ENCODE measurements at places on chromosomes 2 and 18.

DNA sequence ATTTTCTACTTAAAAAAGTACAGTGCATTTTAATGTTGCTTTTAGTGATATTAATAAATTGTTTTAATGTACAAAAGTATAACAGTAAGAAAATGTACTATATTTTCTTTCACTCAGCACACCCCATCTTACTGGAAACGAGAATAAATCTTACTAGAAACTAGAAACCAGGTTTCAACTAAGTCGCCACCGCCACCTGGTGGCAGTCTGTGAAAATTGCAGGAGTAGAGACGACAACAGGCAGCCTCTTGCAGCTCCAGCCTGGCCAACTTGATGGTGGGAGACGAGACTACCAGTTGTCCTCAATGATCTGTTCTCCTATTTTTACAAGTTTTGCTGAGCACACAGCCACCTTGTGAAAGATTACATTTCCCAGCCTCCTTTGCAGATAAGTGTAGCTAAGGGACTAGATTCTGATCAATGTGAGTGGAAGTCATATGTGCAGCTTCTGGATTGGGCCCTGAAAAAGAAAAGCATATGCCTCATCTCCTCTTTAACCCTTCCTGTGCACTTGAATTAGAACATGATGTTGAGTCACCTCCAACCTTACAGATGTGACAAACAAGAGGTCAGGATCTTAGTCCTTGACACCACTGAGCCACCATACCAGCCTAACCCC is 8.7 kb downstream of the OTOF start:
- DNase-seq, result peak; percentile 85

DNA sequence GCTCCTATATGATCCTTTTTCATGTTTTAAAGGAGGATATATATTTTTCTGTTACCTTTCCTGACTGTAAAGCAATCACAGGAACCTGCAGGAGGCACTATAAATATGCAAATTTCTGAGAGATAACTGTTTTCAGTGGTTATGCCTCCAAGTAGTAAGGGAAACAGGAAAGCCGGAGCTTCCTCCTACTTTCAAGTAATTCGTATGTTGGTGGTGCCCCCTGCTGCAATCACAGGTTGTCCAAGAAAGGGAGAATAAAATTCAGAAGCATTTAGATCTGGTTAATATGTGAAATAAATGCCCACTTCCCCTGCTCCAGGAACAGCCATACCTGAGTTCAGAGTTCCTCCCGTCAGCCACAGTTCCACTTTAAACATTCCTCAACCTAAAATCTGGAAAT is 12.0 kb upstream of the BCL11A start:
- DNase-seq, result peak; percentile 81

GRCh38 chr2:143355870-143356269 is 226.7 kb downstream of the ARHGAP15 start:
- DNase-seq, result no peak

- DNase-seq, result peak; percentile 81
These were observed 42.7 kb downstream of the ACSL3 start for GRCh38 chr2:222903234-222904220.

GRCh38 chr18:26863921-26864497 is 1.5 kb downstream of the AQP4 start:
- no peak for DNase-seq

GRCh38 chr2:142545036-142545435 is 332.4 kb upstream of the KYNU start:
- DNase-seq, result no peak
